Uterus (tissue), 4 donors: ENCODE measurements at places on chromosomes 11 and 22. TPM values are rescaled to one million over a fixed set of nuclear protein-coding genes. Genes with fewer than 3 reads are reported as not detected.

DNA sequence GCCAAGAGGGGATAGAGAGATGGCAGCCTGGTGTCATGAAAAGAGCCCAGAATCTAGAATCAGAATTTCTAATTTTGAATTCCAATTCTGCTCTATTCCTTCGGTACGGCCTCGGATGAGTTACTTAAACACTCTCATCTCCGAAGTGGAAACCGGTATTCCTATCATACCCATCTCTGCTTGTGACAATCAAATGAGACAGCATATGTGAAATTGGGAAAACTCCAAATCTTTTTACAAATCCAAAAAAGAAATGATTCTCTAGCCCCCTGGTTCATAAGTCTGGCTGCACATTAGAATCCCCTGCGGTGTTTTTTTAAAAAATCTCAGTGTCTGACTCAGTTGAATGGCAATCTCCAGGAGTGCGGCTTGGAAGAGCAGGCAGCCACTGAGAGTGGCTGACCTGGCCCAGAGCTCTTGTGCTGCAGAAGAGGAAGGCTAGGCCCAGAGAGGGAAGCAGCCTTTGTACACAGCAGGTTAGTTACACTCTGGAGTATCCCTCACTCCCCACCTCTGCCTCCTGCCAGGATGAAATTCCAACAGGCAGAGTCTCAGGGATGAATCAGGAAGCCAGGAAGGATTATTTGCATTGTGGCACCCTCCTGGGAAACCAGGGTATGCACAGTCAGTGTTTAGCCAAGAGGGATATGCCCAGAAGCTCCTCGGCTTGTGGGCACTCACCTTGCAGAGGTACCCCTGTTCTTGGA, 93.6 kb upstream of the ISX start:
- H3K27ac ChIP-seq, result no peak overlapping the region
- no peaks in the 10 kb centered on the region for H3K36me3 ChIP-seq
- no peaks in the 10 kb centered on the region for H3K4me1 ChIP-seq

DNA sequence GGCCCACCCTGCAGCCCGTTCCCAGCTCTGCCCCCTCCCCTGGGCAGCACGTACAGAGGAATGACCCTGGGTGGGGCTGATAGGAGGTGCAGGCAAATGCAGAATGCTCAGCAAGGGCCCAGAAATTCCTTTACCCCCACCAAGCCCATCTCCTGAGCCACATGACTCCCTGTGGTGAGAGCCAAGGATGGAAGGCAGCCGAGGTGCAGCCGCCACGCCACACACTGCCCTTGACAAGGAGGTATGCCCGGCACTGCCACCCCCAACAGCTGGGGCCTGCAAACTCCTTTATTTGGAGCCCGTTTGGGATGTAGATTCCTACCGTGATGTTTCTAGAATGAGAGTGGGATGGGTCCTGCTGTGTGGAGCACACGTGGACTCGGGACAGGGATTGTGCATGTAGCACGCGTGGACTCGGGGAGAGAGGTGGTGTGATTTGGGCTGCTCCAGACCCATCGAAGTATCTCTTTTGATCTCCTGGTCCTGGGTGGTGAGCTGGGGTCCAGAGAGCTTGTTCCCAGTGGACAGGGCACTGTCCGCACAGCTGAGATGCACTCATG, 12.9 kb downstream of the GTSE1 start:
- H3K27me3 ChIP-seq, result no peaks in the 10 kb centered on the region
- no peak for DNase-seq
- no peaks in the 10 kb centered on the region for H3K36me3 ChIP-seq
- no peaks in the 10 kb centered on the region for H3K4me1 ChIP-seq
- no peak overlapping the region for H3K27ac ChIP-seq

DNA sequence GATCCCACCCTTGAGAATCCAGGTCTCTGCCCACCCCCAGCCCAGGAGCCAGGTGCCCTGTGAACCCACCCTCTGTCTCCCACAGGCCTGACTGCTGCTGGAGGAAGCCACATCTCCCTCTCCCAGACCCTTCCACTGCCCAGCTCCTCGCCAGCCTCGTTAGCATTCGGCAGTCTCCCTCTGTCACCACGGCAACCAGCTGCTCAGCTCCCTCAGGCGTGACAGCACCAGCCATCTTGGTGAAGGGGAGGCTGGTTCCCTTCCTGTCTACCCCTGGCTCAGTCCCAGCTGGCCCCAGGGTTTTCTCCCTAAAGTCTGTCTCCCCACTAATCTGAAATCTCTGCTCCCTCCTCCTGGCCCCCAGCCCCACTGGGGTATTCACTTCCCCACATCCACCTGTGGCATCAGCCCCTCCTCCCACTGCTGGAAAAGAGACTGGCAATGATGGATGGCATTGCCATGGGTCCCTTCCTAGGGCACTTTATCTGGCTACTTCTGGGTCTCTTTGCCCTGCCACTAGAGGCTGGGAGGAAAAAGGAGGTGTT, 28.1 kb downstream of the NRXN2 start:
- no peaks in the 10 kb centered on the region for H3K27me3 ChIP-seq
- H3K4me3 ChIP-seq, result no peak overlapping the region
- no peaks in the 10 kb centered on the region for H3K36me3 ChIP-seq
- no peak for DNase-seq
- H3K4me1 ChIP-seq, result no peaks in the 10 kb centered on the region

Gene CSRP3
- total RNA-seq, result not detected

Gene BDNF
- not detected for total RNA-seq
